Lower leg skin (tissue), 4 donors: ENCODE measurements at places on chromosomes 3 and 15. TPM values are rescaled to one million over a fixed set of nuclear protein-coding genes. Genes with fewer than 3 reads are reported as not detected.

Gene C3orf22
- total RNA-seq, result not detected

Gene CCDC39
- total RNA-seq, result not detected

Gene FBXW12
- total RNA-seq, result not detected

Gene EFHB
- 0.88 TPM for total RNA-seq

Gene SEC11A
- total RNA-seq, result 63.9 TPM

Gene BTLA
- total RNA-seq, result 2.6 TPM

Gene CADM2
- total RNA-seq, result 0.32 TPM

Gene CYP11A1
- 0.34 TPM for total RNA-seq

Gene DGKG
- 1.1 TPM for total RNA-seq

Gene C3orf85
- not detected for total RNA-seq

Gene KLHL6
- 0.11 TPM for total RNA-seq

Gene SNUPN
- 16.5 TPM for total RNA-seq

Gene FBXO40
- not detected for total RNA-seq

Gene BUB1B
- 2.3 TPM for total RNA-seq

Gene LSAMP
- 3.5 TPM for total RNA-seq

Gene ATP10A
- total RNA-seq, result 1.6 TPM

Gene GOLGA8T
- total RNA-seq, result not detected

Gene MESP1
- 1.4 TPM for total RNA-seq
